ENCODE measurements at places on chromosomes 6 and 20.

- no peak for DNase-seq
Measured at GRCh38 chr20:49868538-49868937, 46.8 kb downstream of the SPATA2 start.

DNA sequence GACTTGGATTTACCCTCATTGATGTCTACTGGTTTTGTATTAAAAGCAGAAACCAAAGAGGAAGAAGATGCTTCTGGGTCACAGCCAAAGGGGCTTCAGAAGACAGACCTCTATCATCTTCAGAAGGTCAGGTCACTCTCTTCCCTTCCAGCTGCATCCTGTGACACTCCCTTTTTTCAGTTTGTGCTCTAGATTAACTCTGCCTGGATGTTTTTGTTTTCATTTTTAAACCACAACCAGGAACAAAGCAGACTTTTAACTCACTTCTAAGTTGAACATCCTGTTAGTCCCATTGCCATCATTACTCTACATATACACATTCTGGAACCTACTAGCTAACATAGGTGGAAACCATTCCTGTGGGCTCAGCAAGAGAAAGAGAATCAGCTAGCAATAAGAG lies 45.2 kb downstream of the AKIRIN2 start:
- DNase-seq, result peak; percentile 18

DNA sequence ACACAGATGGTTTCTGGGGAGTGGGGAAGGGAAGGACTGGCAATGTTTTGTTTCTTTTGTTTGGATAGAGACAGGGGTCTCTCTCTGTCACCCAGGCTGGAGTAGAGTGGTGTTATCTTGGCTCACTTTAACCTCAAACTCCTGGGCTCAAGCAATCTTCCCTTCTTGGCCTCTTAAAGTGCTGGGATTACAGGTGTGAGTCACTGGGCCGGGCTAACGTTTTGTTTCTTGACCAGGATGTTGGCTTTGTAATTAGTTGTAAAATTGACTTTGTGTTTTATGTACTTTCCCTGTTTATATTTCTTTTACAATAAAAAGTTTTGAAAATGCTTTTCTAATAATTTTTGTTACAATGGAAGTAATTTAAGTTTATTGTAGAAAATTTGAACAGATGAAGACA lies 10.9 kb downstream of the SPATS1 start:
- DNase-seq, result no peak

DNA sequence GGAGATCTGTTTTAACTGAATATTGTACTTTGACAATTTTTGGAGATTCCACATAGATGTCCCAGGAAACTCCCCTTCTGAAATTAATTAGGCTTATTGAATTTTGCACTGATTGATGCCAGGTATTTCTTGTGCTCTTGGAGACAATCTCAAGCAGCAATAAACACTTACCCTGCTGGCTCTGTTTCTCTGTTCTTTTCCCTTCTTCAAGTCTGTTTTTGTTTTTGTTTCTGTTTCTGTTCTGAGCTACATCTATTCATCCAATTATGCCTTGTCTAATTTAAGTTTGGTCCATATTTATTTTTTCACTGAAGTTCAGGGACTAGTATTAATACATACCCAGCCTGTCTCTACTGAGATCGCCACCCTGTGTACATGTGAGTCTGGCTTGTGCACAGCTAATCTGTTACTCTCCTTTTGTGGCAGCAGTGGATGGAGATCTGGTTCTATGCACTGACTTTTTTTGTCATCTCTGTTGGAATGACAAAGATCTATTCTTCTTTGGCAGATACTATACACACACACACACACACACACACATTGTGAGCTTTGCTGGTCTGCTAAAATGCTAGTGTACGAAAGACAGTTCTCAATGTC lies 51.9 kb downstream of the IL22RA2 start:
- DNase-seq, result no peak

- no peak for DNase-seq
Measured at GRCh38 chr6:31139599-31139998, 733 bp upstream of the PSORS1C2 start.

DNA sequence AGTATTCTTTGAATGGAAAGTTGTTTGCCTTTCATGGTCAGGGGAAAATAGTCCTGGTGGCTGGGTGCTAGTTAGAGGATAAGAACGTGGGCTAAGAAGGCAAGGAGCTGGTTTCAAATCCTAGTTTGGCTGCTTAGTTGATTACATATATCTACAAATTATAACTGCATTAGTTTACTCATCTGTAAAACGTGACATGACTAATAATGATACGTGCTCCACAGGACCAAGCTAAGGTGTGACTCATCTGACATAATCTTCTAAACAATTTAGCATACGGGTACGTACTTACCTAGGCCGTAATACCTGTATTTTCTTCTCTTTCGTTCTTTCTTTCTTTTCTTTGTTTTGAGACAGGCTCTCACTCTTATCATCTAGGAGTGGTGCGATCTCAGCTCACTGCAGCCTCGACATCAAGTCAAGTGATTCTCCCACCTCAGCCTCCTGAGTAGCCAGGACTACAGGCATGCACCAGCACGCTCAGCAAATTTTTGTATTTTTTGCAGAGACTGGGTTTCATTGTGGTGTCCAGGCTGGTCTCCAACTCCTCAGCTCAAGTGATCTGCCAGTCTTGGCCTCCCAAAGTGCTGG lies 1274.2 kb upstream of the GJE1 start:
- DNase-seq, result no peak

DNA sequence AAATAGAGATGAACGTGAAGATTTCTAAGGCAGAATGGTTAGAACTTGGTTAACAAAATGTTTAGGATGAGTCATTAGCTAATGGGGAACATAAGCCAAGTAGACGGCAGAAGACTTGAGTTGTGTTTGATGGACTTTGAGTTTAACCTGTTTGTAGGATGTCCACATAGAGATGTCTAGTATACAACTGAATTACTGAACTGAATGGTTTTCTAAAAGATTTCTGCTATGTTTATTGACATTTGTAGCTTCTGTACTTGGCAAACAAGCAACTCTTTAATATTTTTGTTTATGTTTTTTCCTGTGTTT lies 54.5 kb upstream of the DYNLRB1 start:
- DNase-seq, result no peak

GRCh38 chr6:3227363-3228045 lies at the start of gene TUBB2B:
Gene TUBB2B, minus strand, starts transcription at chr6:3227653. Its CDS starts 110 bp downstream, at chr6:3227543.
- no peak for DNase-seq

- no peak for DNase-seq
Measured at GRCh38 chr6:138524526-138524925, 25.2 kb upstream of the NHSL1 start.

DNA sequence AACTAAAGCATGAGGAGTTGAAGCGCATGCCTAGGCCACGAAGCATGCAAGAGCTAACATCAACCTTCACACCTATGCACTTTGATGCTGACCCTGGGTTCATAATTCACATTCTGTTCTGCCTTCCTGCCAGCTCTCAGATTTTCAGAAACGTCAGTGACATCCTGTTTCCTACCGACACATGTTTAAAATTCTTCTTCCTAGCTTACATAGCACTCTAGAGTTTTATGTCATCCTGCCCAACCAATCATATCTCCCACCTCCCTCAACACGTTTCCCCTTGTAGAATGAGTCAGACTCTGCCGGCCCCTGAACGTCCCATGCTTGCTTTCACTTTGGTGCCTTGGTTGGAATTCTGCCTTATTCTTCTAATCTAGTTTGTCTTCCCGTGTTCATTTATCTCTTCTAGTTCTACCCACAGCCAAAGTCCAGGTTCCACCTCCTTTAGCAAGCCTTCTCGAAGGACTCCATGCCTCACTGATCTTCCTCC lies 97.2 kb upstream of the MAP7 start:
- peak; percentile 69 for DNase-seq

DNA sequence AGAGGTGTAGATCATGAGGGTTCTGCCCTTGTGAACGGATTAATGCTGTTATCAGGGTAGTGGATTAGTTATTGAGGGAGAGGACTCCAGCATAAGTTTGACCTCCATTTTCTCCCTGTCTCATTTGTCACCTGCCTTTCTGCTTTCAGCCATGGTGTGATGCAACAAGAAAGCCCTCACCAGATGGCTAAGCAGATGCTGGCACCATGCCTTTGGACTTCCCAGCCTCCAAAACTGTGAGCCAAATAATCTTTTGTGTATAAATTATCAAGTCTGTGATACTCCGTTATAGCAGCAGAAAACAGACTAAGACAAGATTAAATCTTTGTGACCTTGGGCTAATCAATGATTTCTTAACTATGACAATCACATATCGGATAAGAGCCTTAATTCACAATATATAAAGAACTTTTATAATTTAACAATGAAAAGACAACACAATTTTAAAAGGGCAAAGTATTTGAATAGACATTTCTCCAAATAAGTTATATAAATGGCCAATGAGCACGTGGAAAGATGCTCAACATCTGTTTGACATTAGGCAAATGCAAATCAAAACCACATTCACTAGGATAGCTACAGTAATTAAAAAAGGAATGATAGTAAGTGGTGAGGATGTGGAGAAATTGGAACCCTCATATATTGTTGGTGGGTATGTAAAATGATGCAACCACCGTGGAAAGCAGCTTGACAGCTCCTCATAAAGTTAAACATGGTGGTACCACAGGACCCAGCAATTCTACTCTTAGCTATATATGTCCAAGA lies 45.3 kb upstream of the IFNGR1 start:
- no peak for DNase-seq

DNA sequence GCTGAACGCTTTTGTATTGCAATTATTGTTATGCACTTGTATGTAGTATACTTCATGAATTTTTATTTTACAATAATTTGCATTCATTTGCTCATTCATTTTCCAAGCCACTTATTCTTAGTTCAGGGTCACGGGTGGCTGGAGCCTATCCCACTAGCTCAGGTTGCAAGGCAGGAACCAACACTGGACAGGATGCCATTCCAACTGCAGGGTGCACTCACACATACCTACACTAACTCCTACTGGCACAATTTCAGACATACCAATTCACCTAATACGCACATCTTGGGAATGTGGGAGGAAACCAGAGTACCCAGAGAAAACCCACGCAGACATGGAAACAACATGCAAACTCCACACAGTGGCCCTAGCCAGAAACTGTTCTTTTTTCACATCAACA lies 61.8 kb downstream of the LMBRD1 start:
- DNase-seq, result no peak

GRCh38 chr20:46027245-46027853 lies 1.7 kb upstream of the SLC12A5 start:
- no peak for DNase-seq

DNA sequence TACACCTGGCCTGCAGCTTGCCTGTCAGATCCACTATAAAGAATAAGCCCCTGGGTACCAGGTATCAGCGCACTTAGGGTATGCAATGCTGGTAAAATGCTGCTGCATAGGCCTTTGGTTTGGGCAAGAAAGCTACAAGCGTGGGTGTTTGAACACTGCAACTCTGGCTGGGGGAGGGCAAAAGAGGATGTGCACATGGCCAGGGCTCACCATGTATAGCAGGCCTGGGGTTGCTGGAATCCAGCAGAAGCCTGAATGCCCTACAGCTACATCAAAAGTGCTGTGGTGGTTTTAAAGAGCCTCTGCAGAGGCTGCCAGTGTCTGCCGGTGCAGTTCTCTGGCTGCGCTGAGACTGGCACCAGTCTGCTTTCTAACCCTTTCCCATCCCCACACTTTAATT lies 51.7 kb downstream of the UQCC1 start:
- no peak for DNase-seq

DNA sequence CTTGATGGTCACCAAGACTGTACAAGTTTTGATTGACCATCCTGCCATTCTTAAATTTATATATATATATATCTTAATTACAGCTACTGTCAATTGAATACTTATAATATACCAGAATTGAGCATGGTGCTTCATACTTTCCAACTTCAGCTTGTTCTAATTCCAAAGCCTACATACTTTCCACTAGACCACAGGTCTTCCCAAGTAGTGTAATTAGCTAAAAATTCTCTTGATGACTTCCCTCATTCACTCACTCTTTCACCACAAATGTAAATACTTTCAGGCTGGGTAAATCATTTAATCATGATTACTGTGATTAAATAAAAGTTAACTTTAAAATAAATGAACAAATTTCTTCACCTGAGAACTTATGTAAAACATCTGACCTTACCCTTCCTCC lies 3.4 kb downstream of the ASF1A start:
- no peak for DNase-seq

DNA sequence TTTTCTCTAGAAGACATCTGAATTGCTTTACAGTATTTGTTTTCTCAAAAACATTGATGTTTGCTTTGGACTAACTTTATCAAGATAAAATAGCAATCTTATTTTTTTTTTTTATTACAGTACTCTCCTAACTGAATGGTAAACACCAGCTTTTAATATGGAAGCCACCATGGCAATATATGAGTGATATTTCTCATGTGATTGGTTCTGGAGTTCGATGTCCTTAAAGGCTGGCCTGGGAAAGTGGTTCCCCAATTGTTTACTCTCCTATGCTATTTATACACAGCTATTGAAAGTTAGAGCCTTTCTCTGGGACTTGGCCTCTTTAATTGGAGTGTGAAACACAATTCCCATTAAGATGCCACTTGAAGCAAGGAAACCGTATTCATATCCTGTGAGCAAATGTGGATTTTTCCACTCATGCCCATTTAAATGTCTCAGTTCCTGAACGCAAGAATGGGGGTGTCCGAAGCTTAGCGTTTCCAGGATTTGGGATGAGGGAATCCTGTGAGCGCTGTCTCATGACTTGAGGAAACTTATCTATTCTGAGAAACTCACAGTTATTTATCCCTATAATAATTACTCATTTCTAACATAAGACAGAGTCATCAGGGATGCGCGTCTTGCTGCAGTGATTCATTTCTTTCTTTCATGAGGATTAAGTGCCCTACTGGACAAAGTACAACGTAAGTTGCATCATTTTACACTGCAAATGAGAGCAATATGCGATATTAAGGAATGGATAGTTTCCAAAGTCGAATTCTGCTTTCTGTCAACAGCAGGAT lies 143.3 kb upstream of the PREP start:
- no peak for DNase-seq

GRCh38 chr20:25364879-25365699 lies 25.5 kb downstream of the ABHD12 start:
- no peak for DNase-seq

DNA sequence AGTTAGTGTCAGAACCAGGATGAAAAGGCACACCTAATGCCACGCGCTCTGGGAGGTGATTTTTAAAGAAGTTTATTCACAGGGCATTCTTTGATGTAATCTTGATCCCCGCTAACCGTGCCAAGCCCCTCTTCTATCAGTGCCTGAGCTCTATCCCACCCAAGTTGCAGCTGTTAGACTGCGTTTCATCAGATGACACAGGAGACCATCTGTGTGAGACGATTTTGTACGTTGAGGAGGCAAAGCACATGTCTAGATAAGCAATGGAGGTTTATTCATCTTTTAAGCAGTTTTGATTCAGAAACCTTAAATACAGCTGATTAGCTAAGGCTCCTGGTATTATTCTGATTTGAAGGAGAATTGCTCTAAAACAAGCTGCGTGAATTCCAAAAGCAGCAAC lies 18.6 kb downstream of the RNASET2 start:
- DNase-seq, result no peak

- no peak for DNase-seq
Measured at GRCh38 chr6:118770835-118771234, 119.4 kb upstream of the CEP85L start.

GRCh38 chr6:41651962-41652657 lies 13.8 kb downstream of the MDFI start:
- DNase-seq, result no peak

GRCh38 chr6:166776571-166776970 lies 149.5 kb upstream of the RPS6KA2 start:
- no peak for DNase-seq

- peak; percentile 45 for DNase-seq
Measured at GRCh38 chr20:41173161-41173721, 35.9 kb downstream of the PLCG1 start.

Data from central memory CD4-positive, alpha-beta T cell (primary cell).